Daoy (cell line): ENCODE measurements at places on chromosomes 6 and 20.
A peak's percentile ranks its signal among the peaks of the same experiment; 100 is the strongest.

DNA sequence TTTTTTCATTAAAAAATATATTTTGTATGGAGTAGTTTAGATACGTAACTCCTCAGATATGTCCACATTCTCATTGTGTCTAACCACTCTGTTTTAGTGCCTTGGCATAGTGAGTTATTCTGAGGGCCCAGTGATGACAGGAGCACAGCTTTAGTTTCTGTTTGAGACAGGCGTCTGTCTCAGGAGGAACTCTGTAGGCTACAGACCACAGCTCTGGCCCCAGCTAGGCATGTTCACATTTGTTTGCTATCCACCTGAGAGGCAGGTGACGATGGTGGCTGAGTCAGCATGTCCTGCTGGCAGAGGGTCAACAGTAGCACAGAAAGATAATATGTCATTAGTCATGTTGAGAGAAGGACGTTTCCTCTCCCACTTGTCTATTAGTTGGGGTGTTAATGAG is 16.3 kb downstream of the LRRC1 start:
- DNase-seq, result peak; percentile 63

DNA sequence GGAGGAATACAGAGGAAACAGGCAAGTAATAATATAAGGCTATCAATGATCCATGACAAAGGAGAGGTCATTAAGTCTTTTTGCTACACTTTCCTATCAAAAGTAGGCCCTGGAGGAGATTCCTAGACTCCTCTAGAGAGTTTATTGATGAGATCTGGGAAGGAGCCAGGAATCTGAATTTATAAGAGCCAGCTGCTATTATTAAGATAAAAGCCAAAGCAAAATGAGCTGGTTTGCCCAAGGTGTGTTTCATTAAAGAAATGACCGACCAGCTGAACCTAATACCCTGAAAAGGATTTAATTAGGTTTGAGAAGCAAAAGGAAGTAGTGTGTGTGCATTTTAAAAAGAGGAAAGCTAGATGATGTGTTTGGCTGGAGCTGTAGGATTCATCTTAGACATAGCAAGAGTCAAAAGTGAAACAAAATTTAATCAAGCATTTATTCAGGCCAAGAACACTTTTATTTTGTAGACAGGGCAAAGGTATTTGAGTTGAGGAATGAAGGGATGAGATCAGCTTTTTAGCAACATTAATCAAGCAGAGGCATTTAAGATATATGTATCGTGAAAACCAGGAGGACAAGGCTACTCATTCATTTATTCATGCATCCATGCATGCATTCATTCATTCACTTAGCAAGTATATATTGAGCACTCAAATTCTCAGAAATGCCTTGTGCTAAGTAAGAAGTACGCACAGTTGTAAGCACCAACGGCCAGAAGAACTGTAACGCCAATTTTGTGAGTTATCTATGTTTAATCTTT is 43.5 kb upstream of the SCAF8 start:
- no peak for DNase-seq

- DNase-seq, result no peak
Measured at GRCh38 chr20:41750137-41750536, 132.0 kb upstream of the CHD6 start.

GRCh38 chr20:61449916-61450315 is 197.9 kb downstream of the CDH4 start:
- DNase-seq, result no peak

DNA sequence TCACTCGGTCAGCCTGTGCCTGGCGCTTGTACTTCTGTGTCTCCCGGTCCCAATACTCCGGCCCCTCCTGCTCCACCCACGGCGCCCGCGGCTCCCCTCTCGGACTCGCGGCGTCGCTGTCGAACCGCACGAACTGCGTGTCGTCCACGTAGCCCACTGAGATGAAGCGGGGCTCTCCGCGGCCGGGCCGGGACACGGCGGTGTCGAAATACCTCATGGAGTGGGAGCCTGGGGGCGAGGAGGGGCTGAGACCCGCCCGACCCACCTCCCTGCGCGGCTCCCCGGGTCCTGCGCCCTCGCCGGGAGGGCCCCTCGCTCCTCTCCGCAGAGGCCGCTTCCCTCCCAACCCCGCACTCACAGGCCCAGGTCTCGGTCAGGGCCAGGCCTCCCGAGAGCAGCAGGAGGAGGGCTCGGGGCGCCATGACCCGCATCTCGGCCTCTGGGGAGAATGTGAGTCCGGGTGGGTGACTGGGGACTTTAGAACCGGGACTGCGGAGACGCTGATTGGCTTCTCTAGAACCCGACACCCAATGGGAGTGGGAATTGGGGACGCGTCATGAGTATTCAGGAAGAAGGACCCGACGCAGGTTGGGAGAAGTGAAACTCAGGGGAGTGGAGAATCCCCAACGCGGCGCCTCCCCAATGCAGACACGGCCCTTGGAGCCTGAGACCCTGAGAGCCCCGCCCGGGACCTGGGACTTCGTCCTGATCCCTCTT is at the start of gene HLA-C:
TSS of gene HLA-C (minus strand) at position 452 of the 717 bp plus-strand sequence. CDS start at position 431, 21 bp downstream.
- peak; percentile 98 for DNase-seq

DNA sequence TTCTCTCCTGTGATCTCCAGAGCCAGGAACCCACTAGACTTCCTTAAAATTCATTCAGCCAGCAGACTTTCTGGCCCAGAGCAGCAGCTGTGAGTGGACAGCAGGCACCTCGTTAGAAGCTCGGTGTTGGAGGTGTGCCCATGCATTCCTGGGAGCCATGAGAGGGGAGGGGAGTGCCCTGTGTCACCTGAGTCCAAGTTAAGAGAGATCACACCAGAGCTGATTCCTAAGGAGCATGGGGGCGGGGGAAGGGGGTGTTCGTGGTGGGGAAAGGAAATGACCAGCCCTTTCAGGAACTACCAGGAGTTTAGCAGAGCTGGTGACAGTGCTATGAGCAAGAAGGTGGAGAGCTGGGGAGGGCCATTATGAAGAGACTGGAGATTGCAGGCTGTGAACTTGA is 46.9 kb downstream of the GFRA4 start:
- peak; percentile 28 for DNase-seq

DNA sequence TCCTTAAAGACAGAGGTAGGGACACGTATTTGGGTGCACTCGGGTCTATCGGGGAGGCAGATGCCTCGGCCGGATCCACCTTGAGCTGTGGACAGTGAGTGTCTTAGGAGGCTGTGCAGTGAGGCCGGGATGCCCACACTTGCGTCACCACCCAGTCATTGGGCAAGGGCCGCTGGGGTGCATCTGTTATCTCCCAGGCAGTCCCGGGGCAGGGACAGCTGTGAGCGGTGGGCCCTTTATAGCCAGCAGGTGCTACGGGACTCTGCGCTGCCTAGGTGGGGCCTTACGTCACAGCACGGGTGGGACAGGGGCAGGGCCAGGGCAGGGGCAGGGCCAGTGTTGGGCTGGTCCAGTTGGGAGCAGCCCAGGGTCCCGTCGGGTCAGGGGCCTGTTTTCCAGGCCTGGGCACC is 689 bp upstream of the COL20A1 start:
- no peak for DNase-seq

DNA sequence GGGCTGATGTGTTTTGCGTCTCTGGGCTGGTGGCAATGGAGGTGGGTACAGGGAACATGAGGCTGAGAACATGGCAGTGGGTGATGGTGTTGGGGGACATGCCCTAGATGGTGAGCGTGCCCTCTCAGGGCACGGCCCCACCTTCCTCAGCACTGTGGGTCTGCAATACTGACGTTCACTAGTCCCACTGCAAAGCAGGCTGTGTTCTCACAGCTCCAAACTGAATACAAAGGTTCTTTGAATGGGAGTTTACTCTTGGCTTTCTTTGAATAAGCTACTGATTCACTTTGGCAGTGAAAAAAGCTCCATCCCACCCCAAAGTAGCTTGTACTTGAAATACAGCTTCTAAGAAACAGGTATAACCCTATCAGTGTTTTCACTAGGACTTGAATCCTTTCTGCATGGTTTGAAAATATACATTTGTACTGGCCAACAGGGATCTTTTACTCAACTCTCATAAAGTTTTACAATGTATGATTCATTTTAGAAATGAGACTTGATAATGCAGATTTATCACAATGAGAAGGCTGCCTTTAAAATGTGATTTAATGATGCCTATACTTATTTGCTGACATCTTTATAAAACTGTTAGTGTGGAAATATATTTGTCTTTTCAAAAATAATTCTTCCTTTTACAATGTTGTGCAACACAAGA is 400.7 kb downstream of the ZFAND3 start:
- no peak for DNase-seq

DNA sequence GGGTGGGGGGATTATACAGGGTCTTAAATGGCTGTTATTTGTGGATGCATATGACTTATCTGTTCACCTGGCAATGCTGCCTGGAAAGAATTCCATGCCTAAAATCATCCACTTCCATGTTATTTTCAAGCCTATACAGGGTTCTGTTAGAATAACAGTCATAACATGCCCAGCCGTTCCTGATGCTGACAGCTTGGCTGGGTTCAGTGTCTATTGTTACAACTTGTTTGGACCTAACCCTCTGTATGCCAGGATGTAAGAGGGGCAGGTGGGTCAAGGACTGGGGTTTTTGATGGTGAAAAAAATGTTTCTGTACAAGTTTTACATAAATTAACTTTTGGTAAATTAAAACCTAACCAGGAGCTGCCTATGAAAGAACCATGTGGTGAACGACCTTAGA is 79.8 kb downstream of the GINS1 start:
- DNase-seq, result no peak

DNA sequence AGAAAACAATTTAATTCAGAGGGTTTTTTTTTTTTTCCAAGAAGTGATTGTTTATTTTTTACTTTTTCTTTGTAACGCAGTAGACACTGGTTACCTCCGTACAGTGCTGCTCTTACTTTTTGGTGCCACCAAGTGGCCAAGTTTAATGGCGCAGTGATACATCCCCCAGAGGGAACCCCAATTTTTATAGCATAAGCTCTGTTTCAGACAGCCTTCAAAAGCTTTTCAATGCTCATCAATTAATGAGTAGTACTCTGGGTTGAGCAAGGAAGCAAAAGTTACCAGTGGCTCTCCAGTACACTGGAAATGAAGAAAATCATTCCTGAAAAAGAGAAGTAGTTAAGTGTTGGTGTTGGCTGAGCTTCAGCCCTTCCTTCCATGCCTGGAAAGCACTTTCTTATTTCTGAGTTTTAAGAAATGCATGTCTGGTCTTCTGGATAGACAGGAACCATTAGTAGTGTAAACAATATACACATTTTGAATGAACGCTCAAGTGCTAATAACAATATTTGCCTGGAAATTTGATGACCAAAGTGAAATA is 129.1 kb upstream of the SMLR1 start:
- DNase-seq, result no peak

DNA sequence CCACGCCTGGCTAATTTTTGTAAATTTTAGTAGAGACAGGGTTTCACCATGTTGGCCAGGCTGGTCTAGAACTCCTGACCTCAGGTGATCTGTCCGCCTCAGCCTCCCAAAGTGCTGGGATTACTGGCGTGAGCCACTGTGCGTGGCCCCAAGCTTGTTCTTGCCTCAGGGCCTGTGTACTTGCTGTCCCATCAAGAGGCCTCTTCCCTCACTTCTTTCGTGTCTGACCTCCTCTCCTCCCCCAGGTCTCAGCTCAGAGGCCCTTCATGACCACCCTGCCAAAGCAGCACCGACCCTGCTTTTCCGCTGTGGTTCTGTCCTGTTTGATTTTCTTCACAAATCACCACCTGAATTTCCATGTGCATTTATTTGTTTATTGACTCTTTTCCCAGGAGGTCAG is 10.5 kb upstream of the UBE2V1 start:
- no peak for DNase-seq

GRCh38 chr6:113627480-113627879 is 229.7 kb upstream of the MARCKS start:
- no peak for DNase-seq

- DNase-seq, result no peak
Measured at GRCh38 chr20:6660441-6660840, 107.0 kb upstream of the BMP2 start.

DNA sequence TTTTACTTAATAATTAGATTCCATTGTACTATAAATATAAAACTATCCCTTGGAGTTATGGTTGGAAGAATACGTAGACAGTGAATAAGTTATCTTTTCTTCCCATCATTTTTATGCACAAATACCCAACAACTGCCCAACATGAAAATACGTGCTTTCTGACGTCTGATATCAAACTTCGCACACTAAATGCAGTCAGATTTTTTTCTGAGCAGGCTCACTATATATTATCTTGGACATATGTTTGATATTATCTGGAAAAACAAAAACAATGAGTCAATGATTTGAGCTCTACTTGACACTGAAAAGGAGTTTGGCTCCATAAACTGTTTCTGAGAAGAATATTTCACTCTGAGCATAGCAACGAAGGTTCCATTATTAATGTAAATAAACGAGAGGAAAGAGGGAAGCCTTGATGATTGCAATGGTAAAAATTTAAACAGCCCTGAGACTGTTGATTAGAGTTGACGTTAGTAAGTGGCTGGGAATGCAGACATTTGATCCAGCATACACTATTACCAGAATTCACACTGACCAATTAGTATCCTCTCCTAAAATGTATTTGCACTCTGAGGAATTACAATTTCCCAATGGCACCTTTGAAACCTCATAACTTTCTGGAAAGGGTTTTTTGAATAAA is 1090.0 kb downstream of the EPHA7 start:
- DNase-seq, result no peak

- DNase-seq, result no peak
Measured at GRCh38 chr6:144127097-144127496, 23.2 kb upstream of the STX11 start.

- no peak for DNase-seq
Measured at GRCh38 chr6:56151609-56152224, 95.7 kb downstream of the COL21A1 start.

DNA sequence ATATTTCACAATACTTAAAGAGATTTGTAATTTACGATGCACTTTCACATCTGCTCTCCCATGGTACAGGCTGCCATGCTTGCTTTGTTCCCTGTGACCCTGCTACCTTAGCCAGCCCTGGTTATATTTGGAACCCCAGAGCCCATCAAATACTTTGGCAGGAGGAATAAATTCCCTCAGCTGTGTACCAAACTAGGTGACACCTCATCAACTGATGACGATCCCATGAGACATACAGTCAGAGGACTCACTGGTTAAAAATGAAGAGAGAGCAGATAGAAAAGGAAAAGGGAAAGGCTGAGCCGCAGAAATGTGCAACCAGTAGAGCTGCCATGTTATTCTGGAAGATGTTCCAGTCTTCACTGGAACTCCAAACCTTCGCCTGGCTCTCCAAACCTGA is 120.0 kb downstream of the SIM1 start:
- DNase-seq, result peak; percentile 53

DNA sequence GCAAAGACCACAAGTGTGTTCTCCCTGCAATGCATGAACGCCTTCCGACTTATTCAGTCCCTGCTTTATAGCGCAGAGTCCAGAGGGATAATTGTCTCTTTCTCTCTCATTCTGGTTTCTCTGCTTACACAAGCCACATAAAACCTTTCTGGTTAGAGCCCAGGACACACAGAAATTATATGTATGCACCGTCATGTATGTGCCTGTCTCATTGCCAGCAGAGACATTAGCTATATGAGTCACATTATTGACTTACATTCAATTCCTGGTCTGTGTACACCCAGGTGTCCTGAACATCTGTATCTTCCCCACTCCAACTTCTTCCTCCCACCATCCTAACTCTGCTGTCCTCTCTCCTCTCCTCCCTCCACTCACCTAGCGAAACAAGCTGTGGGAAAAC is 44.0 kb downstream of the LRFN2 start:
- DNase-seq, result no peak

GRCh38 chr6:42805297-42805861 is 23.5 kb downstream of the BICRAL start:
- DNase-seq, result no peak
